Skin of body (tissue), 3 donors: ENCODE measurements at places on chromosomes 5 and 9. TPM values are rescaled to one million over a fixed set of nuclear protein-coding genes. Genes with fewer than 3 reads are reported as not detected.

Gene PCDHB5
- total RNA-seq, result 2.7 TPM

Gene BNIP1
- 14.1 TPM for total RNA-seq

Gene PTPA
- 42.2 TPM for total RNA-seq

Gene ZDHHC11B
- 0.89 TPM for total RNA-seq

Gene SLC34A1
- not detected for total RNA-seq

Gene PHYHD1
- 13.5 TPM for total RNA-seq

Gene IL4
- total RNA-seq, result not detected

Gene ZNF354C
- 11.8 TPM for total RNA-seq

Gene TMC1
- total RNA-seq, result 0.69 TPM

Gene TAL2
- 1.7 TPM for total RNA-seq

Gene IL3
- not detected for total RNA-seq

Gene SPINK5
- total RNA-seq, result 122 TPM

Gene PDLIM7
- 30.7 TPM for total RNA-seq
